ENCODE measurements at places on chromosomes 6 and 20.

DNA sequence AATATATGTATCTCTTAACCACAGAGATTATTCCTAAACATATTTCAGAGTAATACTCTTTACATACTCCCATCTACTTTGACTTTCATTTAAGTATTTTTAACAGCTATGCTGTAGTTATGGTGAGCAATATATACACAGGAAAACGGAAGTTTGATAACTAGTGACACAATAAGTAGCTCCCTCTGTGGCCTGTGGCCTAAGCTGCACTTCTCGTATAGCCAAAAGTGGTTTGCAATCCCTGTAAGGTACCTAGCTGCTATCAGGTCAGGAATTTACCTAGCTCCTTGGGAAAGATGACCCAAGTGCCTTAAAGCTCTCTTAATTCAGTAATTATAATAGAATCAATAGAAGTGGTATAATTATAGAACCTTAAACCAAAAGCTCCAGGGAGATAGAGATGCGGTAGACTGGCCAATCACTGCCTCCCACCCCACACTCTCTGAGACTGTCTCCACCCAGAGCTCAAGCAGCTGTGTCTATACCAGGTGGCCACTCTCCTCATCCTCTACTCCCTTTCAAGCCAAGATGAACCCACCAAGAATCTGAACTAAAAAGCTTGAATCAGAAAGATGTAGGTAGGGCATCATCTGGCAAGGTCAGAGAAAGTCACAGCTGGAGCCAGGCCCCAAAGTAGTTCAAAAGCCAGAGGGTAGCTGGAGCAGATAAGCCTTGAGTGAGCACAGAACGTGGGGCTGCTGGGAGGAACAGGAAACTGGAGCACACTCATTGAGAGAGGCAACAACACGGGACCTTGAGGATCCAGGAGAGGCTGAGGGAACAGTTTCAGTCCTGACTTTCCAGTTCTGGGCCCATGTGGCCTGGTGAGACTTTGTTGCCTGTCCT is 84.9 kb upstream of the ASF1A start:
- no peak for DNase-seq

GRCh38 chr20:50425076-50425475 is 85.1 kb upstream of the PTPN1 start:
- no peak for DNase-seq

GRCh38 chr6:148107911-148108310 is 234.7 kb upstream of the SASH1 start:
- no peak for DNase-seq

- no peak for DNase-seq
These were observed 31.2 kb upstream of the RPS6KA2 start for GRCh38 chr6:166658115-166658791.

Data from upper lobe of right lung (tissue), 1 donor.